OCI-M1 (cell line): ENCODE measurements at places on chromosomes 4 and X.

DNA sequence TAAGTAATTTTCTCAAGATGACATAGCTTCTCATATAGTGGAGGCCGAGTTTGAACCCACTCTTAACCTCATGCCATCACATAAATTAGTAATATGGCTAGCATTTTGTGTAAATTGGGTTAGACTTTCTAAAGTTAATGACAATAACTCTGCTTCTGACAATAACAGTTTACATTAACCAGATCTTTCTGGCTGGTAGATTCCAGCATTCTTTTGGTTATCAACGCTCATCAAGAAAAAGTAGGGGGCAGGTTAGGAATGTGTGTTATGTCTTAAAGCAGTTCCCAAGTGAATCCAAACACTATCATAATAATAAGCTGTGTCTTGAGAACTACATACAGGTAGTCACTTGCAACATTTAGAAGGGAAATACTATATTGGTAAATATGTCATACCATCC, 162.5 kb downstream of the PRDM5 start:
- no peak for DNase-seq

DNA sequence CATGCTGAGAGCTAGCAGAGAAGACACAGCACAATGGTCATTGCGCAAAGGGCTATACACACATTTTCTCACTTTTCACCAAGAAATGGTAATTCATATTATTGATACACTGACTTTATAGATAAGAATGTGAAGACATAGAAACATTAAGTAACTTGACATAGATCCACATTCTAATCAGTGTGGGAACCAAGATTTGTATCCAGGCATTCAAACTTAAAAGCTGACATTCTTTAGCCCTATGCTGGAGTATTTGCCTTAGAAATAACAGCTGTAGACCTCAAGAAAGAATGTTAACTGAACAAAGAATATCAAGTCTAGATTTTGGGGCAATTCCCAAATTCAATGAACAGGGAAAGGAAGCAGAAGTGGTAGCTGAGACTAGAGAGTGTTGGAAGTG, 384.8 kb downstream of the IL15 start:
- no peak for DNase-seq

DNA sequence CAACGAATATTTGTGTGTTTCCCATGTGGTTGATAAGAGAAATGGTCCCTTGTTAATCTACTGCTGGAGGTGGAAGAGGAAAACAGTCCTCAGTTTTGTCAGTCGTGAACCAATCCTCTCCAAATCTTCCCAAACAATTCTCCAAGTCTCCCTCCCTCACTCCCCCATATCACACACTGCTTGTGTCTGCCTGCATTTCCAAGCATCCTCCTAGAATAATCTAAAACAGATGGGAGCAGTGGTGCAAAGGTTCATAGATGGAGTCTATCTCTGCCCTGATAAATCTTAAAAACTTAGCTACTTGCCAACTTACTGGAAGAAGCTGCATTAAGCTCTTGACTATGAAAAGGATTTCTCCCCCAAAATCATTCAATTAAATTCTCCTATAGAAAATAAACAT, 43.7 kb upstream of the SH3KBP1 start:
- no peak for DNase-seq

- DNase-seq = no peak
Observed at GRCh38 chrX:54494166-54494988, 1.7 kb downstream of the FGD1 start.

- peak; percentile 66 for DNase-seq
Observed at GRCh38 chr4:163666332-163666873, 171.9 kb downstream of the TMA16 start.

DNA sequence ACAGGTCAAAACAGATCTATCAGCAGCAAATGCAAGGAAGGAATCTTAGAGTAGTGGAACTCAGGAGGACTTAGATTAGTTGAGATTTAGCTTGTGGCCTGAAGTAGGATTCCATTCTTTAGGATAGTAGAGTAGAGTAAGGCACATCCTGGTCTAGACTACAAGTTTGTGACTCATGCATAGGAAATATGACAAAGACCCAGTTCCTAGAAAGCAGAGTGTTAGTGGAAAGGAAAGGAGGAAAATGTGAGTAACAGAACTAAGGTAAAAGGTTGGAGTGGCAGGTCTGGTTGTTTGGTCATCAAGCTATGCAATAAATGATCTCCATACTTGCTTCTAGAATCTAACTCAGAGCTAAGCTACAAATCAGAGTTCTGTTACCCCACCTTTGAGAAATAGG, 595.0 kb downstream of the ACTRT1 start:
- no peak for DNase-seq

- peak; percentile 17 for DNase-seq
Observed at GRCh38 chrX:21972721-21973120, 32.2 kb downstream of the SMS start.

GRCh38 chrX:65706041-65706828, 38.8 kb downstream of the MSN start:
- DNase-seq = no peak
